Stimulated activated CD8-positive, alpha-beta memory T cell treated with anti-CD3 and anti-CD28 coated beads, Interleukin-12 subunit alpha, Interleukin-12 subunit beta, amount 100 ng/mL, for 4 hours (primary cell): ENCODE measurements at places on chromosomes 12 and 14.

GRCh38 chr14:94387051-94388026, 1.1 kb downstream of the SERPINA1 start:
- DNase-seq, result no peak

GRCh38 chr12:21828136-21828775, 53.8 kb upstream of the KCNJ8 start:
- DNase-seq, result no peak

DNA sequence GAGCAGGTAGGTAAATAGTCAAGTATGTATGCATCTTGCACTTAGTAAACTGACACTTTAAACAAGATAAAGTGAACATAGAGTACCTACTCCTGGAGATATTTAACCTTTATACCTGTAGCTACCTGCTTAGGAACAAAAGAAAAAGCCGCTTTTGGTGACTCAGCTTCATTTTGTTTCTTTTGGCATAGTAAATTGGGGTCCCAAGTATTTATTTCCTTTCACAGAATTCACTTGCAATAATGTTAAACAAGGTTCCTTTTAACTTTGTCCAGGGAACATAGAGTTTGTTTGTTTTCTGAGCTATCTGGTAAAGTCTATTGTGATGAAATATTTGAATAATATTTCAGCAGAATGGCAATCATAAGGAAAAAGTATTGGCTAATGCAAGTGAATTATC, 20.0 kb downstream of the SLCO1B3 start:
- no peak for DNase-seq

GRCh38 chr12:94421868-94422740, 37.6 kb downstream of the CEP83 start:
- DNase-seq, result no peak

DNA sequence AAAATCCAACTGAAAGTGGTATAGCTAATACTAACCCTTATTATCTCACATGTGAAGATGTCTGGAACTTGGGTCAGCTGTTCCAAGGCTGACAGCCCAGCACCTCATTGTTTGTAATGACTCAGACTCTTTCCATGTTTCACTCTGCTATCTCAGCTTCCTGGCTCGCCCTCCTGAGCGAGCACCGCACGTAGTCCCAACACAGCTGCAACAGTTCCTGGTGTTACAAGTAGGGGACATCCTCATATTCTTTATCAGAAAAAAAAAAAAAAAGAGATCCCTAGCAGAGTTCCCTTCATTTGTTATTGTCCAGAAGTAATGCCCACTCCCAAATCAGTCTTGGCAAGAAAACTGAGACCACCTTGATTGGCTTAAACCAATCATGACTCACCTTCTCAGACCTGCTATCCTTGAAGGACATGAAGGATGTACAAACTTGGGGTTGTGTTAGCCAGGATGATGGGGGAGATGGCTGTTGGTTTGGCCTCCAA, 92.5 kb downstream of the ADCK1 start:
- DNase-seq, result no peak

DNA sequence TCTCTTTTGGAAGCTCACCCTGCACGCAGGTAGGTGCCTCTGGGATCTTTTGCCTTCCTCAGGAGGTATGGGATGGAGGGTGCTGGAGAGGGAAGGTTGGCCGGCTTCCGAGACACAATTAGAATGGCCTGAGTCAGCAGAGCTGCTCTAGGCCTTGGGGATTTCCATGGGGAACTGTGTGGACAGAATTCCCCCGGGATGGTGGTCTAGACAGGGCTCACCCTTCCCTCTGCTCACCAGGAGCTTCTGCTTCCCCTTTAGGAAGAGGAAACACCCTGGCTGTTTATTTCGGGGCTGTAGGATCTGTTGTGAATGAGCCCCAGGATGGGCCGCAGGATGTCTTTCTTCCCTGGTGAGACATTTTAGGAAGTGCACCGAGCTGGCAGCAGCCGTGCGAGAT, 43.7 kb upstream of the TMED10 start:
- DNase-seq, result no peak

- DNase-seq, result no peak
These were observed 2.4 kb upstream of the NKX2-1 start for GRCh38 chr14:36522347-36522971.
